Fibroblast of skin of right biceps (primary cell): ENCODE measurements at places on chromosomes 3 and 15.
A peak's percentile ranks its signal among the peaks of the same experiment; 100 is the strongest.

DNA sequence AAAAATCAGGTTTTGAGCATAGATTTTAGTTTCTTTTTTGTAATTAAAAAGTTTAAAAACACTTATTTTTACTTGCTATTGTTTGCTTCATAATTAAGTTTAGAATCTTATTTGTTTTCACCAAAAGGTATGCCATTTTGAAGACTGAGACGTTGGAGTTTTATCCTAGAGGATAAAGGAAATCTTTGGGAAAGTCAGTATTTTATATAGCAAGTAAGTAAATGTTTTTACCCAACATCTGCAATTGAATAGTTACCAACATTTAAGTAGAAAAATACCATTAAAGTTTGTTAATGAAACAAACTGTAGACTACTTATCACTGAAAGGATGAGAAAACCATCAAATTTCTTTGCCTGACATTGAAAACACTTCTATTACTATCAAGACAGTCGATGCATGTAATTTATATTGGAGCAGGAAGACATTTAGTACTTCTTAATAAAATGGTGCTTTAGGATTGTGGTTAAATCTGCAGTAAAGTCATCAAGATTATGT lies 14.0 kb upstream of the CHD2 start:
- DNase-seq, result no peak

- DNase-seq, result peak; percentile 73
Measured at GRCh38 chr3:18189282-18190050, 235.7 kb downstream of the SATB1 start.

GRCh38 chr3:153210660-153211059 lies 48.6 kb downstream of the RAP2B start:
- no peak for DNase-seq

DNA sequence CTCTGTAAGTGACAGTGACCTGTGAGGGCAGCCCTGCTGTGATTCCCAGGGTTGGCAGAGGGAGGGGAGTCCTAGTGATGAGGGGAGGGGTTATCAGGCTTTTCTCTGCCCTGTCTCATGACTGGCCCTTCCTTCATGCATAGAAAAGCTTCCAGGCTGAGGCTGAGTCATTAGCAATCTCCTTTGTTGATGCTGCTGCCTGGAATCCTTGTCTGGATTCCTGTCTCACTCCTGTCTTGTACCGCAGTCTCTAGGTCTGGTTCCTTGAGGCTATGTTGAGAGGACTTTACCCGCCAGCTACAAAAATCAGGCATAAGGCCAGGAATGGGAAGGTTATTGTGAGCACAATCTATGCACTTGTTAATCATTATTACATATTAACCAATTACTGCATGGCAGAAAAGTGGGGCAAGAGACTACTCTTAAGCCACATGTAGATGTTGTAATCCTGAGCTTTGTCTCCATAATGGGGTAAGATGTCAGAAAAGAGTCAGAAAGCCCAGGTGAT lies 7.2 kb downstream of the KLHL6 start:
- DNase-seq, result peak; percentile 67

GRCh38 chr3:101859882-101860448 lies 10.7 kb downstream of the NFKBIZ start:
- DNase-seq, result no peak

DNA sequence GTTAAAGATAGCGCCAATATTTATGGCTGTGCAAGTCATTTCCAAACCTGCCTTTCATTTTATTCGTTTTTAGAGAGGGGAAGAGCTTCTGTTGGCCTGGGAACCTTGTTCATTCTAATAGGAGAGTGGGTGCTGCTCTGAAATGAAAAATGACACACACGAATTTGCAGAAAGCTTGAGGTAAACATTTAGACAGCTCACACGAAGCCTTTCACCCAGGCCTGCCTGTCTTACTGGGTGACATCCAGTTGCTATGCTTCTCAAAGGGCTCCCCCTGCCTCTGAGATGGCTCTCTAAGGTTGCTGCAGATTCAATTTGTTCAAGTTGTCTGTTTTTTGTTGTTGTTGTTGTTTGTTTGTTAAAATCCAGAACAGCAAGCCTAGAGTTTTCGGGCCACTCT lies 18.2 kb downstream of the PEX5L start:
- DNase-seq, result no peak

DNA sequence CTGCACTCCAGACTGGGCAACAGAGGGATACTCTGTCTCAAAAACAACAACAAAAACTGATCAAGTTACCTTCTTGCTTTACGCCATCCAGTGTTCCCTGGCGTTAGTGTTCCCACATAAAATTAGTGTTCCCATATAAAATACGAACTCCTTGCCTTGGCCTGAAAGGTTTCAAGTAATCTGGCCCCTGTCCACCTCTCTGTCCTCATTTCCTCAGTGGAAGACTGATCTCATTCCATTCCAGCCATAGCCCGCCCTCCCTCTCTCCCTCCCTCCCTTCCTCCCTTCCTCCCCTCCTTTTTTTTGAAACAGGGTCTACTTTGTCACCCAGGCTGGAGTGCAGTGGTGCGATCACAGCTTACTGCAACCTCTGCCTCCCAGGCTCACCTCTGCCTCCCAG lies 2.8 kb upstream of the CAND2 start:
- DNase-seq, result no peak

GRCh38 chr3:141129049-141129448 lies 77.9 kb downstream of the SPSB4 start:
- DNase-seq, result no peak

GRCh38 chr3:123421353-123422174 lies 27.3 kb downstream of the ADCY5 start:
- peak; percentile 19 for DNase-seq

DNA sequence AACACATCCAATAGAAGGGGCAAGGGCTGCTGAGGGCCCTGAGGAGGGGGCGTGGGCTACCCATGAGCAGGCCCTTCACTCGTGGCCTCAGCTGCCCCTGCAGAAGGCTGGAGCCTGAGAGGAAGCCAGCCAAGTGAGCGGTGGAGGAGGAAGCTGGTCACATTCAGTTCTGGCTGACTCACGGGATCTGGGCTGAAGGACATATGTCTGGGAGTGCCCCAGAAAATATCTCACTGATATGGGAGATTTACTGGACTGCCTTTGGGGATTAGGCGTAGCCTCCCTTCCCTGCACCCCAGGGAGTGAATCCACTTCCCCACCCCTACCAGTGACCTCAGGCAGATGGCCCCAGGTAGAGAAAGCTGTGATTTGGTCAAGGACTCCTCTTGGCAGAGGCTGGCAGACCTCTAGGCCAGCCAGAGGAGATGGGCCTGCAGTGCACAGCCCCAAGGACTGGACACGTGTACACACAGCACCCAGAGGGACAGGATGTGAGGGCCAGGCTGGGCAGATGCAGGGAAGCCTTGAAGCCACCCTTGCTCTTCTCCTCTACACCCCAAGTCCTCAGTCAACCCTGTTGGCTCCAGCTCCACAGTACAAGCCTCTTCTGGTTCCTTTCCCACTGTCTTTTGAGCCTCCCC lies 14.2 kb upstream of the ANKDD1A start:
- DNase-seq, result peak; percentile 82

- DNase-seq, result no peak
Measured at GRCh38 chr15:84836844-84837243, 19.7 kb downstream of the ALPK3 start.

GRCh38 chr3:67976663-67977062 lies 322.3 kb upstream of the SUCLG2 start:
- DNase-seq, result peak; percentile 67

DNA sequence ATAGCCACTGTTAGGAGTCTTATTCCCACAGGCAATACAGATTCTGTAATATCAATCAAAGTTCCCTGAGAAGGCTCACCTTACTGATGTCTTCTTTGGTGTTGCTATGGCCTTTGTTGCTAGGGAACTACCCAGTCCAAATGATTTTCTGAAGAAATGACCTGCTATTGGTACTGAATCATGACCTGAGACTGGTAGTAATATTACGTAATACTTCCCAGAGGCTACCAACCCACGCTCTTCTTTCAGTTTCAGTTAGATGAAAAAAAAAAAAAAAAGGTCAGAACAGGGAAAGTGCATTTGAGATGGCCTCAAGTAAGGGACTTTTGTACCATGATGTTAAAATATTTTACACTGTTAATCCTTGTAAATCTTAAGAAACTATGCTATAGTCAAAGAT lies 1092.5 kb upstream of the EPHA6 start:
- no peak for DNase-seq
